Activated CD4-positive, alpha-beta T cell treated with anti-CD3 and anti-CD28 coated beads, Interleukin-2, amount 10 ng/mL, durations not matched to agents 24 days and 14 days (primary cell): ENCODE measurements at places on chromosomes 13 and 19. TPM values are rescaled to one million over a fixed set of nuclear protein-coding genes. Genes with fewer than 3 reads are reported as not detected.

SUPT20H gene
- 67.4 and 74.8 TPM in 2 replicates for total RNA-seq

F10 gene
- total RNA-seq, result not detected in 2 replicates

KEAP1 gene
- total RNA-seq, result 81.0 and 82.1 TPM in 2 replicates

ZNF527 gene
- total RNA-seq, result 3.5 and 4.9 TPM in 2 replicates

ZNF431 gene
- total RNA-seq, result 14.2 and 14.8 TPM in 2 replicates

GGACT gene
- 4.4 and 5.9 TPM in 2 replicates for total RNA-seq

DNA sequence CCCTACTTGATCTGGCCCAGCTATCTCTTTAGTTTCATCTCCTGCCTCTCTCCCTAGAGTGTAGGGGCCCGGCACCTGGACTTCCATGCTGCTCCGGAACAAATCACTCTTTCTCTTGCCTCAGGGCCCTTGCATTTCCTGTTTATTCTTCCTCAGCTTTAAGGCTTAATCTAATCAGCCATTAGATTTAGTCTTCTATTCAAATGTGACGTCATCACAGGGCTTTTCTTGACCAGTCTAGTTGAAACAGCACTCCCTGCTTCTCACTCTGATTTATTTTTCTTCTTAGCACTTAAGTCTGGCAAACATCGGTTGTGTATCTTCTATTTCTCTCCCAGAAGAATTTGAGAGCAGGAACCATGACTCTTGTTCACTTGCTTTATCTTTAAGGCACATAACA is 564.1 kb downstream of the EFNB2 start:
- DNase-seq, result no peak

DNA sequence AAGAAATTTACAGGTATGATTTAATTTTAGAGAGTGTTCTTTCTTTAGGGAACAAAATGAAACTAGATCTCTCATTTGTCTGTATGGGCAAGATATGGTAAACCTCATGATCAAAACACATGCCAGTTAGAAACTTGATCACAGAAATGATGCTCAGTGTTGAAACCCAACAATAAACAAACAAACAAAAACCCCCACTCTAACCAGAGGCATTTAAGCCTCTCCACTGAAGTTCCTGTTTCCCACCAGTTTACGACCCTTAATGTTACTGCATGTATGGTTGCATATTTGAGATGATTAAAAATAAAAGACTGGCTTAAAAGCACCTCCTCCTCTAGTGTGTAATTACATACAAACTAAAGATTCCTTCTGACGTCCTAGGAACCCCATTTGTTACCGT is 293.3 kb upstream of the MAB21L1 start:
- DNase-seq, result no peak

DNA sequence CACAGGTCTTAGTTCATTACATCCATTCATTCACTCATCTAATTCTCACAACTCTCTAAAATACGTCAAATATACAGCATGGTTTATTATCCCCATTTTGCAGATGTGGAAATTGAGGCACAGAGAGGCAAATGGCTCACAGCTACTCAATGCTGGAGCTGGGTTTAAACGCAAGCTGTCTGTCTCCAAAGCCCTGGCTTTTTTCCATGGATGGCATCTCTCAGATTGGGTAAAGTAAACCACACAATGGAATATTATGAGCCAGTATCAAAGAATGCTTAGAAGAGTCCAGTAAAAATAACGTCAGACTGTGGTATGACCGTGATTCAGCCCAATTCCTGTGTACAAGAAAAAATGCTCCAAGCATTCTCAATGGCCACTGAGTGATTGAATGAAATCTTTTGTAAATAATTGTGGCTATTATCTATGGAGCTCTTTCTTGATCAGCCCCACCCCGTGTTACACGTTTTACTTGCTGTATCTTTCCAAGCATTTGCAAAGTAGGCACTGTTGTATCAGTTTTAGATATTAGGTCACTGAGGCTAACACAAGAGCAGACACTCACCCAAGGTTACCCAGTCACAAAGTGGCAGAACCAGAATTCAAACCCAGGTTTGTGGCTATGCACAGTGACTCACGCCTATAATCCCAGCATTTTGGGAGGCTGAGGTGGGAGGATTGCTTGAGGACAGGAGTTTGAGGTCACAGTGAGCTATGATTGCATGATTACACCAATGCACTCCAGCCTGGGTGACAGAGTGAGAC is 5.5 kb upstream of the ACP7 start:
- DNase-seq, result no peak
